ENCODE measurements at places on chromosomes 4 and X.

DNA sequence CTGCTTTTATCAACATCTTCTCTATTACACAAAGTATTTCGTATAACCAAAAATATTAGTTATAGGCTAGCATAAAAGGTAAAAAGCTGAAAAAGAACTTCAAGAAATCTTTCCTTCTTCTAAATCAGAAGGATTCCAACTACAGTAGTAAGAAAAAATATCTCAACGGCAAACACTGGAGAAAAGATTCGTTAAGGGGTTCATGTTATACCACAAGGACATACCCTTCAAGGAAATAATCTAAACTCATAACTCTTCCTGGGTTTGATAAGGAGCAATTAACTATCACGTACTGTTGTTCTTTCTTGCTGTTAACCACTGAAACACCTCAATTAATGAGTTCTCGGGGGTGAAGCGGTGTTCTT lies 1.5 kb downstream of the SMIM14 start:
- ATAC-seq = no peak

- peak; percentile 82 for ATAC-seq
Measured at GRCh38 chrX:10620121-10620699, at the start of gene MID1. Gene MID1 (minus strand): TSS chrX:10620585. CDS start chrX:10567547, 53,038 bp downstream.

GRCh38 chr4:179165000-179165738 lies 1722.9 kb upstream of the AGA start:
- ATAC-seq = no peak

GRCh38 chr4:2836391-2836859 lies 7.2 kb upstream of the ADD1 start:
- ATAC-seq = no peak

DNA sequence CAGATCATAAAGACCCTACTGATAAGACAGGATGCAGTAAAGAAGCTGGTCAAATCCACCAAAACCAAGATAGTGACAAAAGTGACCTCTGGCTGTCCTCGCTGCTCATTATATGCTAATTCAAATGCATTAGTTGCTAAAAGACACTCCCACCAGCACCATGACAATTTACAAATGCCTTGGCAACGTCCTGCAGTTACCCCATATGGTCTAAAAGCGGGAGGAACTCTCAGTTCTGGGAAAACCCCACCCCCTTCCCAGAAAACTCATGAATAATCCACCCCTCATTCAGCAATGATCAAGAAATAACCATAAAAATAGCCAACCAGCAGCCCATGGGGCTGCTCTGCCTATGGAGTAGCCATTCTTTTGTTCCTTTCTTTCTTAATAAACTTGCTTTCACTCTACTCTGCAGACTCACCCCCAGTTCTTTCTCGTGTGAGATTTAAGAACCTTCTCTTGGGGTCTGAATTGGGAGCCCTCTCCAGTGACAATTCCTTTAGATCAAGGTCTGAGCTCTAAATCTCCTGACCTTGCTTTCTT lies 217.1 kb upstream of the STS start:
- no peak for ATAC-seq

DNA sequence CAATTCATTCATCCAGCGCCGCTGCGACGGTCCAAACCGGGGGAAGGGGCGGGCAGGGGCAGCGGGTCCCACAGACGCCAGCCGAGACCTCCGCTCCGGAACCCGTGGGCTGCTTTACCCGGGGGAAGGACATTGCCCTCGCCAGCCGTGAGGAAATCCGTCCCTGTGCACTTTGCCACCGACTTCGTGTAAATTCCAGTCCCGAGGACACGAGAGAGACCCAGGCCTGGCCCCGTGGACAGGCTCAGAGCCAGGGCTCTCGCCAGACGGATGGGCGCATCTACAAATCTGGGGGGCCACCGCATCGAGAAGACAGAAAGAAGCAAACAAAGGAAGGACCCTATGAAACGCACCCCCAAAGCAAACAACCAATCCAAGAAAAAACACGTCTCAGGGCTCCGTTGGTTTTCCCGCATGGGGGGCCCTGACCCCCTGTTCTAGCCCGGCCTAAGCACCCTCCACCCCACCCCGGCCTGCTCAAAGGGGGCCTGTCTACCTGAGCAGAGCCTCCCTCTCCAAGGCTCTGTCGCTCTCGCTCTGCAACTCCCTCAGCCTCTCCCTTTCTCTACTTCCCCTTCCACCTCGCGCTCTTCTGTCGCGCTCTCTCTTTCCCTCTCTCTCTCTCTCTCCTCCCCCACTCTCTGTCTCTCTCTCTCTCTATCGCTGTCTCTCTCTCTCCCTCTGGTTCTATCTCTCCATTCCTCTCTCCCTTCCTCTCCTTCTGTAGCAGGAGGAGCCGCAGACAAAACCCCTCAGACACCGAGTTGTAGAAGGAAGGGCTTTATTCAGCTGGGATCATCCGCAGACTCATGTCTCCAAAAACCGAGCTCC lies 11.3 kb downstream of the FRG2 start:
- ATAC-seq = no peak

- ATAC-seq = no peak
Measured at GRCh38 chr4:106595906-106596305, 227.3 kb upstream of the GIMD1 start.

GRCh38 chrX:140040386-140040785 lies 75.1 kb upstream of the CXorf66 start:
- ATAC-seq = no peak

DNA sequence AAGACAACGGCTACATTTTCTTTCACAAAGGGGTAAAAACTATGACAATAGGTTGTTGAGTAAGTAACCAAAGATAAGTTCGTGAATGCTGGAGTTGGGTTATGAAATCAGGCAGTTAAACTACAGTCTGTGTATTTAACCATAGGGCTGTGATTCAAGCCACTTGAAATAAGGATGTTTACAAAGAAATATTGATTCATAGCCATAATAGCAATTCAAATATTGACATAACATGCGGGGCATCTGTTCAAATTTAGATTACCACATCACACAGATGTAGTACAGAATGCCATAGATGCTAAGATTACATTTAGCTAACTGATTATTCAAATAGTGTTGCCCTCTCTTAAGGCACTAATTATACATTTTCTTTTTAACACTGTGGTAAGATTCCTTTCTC lies 364.1 kb downstream of the FSTL5 start:
- ATAC-seq = no peak

DNA sequence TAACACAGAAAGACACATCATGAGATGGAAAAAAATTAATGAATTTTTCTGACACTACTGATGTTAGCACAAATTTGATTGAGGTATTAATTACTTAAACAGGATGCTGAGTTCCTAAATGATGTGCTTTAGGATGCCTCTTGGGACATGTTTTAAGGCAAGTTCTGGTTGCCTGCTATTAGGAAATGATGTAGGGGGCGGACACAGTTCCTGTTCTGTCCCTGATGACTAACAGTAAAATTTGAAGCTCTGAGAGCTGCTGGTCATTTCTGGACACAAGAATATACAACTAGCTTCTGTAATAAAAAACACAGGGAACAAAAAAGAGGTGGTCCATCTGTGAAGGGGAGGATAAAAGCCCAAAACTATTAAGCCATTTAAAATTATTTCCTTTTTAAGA lies 163.2 kb upstream of the ETNPPL start:
- ATAC-seq = no peak

DNA sequence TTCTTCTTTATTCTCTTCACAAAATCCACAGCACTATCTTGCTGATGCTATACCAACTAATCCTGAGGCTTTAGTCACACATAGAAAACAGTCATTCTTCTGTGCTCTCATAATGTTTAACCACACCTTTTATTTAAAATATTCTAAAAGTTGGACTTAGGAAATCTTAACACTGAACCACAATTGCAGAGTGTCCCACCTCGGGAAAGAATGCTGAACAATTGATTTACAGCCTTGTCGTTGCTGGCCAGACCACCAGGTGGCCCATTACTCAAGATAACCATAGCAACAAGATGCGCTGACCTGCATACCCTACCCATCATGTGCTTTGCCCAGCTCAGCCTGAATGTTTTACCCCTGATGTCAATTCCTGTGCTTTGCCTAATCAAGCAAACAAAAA lies 100.8 kb downstream of the ARSJ start:
- no peak for ATAC-seq

DNA sequence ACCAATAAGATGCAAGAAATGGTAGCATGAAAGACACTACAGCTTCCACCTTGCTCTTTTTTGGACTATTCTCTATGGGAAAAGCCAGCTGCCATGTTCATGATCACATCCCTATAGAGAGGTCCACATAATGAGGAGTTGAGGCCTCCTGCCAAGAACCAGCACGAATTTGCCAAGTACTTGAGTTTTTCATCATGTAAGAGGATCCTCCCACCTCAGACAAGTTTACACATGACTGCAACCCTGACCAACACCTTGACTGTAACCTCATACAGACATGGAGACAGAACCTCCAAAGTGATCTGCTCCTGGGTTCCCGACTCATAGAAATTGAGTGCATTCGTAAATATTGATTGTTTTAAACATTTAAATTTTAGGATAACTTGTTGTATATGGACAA lies 135.2 kb upstream of the TSPAN5 start:
- no peak for ATAC-seq

- ATAC-seq = no peak
Measured at GRCh38 chr4:169404960-169405359, 134.2 kb upstream of the SH3RF1 start.

GRCh38 chr4:79959652-79960051 lies 113.4 kb downstream of the ANTXR2 start:
- no peak for ATAC-seq

- ATAC-seq = no peak
Measured at GRCh38 chr4:34323549-34324320, 1920.6 kb downstream of the ARAP2 start.

GRCh38 chr4:105709081-105709450 lies 482 bp downstream of the GSTCD start:
- peak; percentile 32 for ATAC-seq

- ATAC-seq = no peak
Measured at GRCh38 chr4:64564126-64564525, 154.9 kb upstream of the TECRL start.

GRCh38 chr4:177292171-177292570 lies 17.5 kb upstream of the NEIL3 start:
- no peak for ATAC-seq

DNA sequence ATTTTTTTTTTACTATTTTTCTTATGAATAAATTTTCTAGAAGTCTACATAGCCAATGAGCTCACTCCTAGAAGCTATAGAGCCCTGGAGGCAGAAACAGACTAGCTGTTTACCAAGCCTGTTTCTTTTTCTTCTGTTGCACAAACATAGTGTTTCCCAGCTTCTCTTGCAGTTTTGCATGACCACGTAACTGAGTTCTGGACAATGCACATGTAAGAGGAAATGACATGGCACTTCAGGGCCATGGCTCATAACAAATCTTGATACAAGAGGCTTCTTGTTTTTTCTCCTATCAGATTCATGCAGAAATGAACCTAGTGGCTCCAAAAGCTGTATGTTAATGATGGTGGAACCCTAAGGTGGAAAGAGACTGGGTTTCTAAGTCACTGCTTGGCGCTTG lies 127.4 kb downstream of the ZNF330 start:
- no peak for ATAC-seq

- no peak for ATAC-seq
Measured at GRCh38 chr4:82678051-82678450, 116.3 kb upstream of the TMEM150C start.

- peak; percentile 94 for ATAC-seq
Measured at GRCh38 chr4:99383833-99384392, 31.4 kb upstream of the ADH1C start.

GRCh38 chrX:11478911-11479310 lies 185.7 kb downstream of the AMELX start:
- ATAC-seq = no peak

GRCh38 chr4:6694177-6694901 lies 661 bp downstream of the S100P start:
- ATAC-seq = no peak
